ENCODE measurements at places on chromosomes 1 and 21.

- DNase-seq, result no peak
Measured at GRCh38 chr1:156097499-156098178, 15.4 kb upstream of the MEX3A start.

- DNase-seq, result no peak
Measured at GRCh38 chr1:36622741-36623648, 140.3 kb upstream of the CSF3R start.

DNA sequence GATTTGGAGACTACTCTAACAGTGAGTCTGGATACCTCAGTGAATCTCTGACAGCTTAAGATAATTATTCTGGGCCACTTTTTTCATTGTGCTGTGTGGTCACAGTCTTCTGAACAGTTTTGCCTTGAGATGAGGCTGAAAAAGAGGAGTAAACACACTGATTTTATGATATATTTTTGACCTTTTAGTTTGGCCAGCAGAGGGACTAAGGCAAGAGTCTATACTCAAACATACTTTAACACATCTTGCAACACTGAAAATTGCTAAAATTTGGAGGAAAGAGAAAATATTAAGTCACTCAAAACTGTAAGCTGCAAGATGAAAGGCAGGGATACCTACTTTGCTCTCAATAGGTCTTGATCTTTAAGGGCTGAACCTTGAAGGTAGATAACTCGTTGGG is 182.7 kb downstream of the KCNT2 start:
- no peak for DNase-seq

- no peak for DNase-seq
Measured at GRCh38 chr1:17551755-17552234, 12.3 kb downstream of the ARHGEF10L start.

DNA sequence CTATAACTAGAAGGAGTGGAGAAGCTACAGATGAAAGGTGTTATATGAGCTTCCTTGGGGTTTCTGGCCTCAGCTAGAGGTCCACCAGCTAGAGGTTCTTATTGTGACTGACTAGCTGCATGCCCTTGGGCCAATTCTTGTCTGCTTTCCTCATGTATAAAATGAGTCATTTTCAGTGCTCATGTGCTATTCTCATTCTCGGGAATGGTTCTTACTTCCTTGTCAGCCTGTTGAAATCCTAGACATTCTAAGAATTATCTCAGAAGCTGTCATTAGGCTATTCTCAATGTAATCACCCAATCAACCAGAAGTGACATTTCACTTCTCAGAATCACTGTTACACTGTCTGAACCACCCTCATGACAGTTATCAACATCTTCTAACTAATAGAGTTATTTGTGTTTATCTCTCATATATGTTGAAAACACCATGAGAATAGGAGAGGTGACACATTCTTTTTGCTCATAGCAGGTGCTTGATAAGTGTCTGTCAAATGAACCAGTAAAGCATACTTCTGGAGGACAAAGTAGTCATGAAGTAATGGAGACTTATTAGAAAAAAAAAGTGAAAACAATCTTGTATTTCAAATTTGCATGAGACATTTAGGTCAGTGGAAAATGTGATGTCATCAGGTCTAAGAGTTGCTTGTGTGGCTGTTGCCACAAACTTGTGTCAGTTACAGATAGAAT is 122.8 kb upstream of the IVNS1ABP start:
- DNase-seq, result no peak

Data from lung (tissue), 17 donors.